ENCODE measurements at places on chromosomes 12 and 14.

DNA sequence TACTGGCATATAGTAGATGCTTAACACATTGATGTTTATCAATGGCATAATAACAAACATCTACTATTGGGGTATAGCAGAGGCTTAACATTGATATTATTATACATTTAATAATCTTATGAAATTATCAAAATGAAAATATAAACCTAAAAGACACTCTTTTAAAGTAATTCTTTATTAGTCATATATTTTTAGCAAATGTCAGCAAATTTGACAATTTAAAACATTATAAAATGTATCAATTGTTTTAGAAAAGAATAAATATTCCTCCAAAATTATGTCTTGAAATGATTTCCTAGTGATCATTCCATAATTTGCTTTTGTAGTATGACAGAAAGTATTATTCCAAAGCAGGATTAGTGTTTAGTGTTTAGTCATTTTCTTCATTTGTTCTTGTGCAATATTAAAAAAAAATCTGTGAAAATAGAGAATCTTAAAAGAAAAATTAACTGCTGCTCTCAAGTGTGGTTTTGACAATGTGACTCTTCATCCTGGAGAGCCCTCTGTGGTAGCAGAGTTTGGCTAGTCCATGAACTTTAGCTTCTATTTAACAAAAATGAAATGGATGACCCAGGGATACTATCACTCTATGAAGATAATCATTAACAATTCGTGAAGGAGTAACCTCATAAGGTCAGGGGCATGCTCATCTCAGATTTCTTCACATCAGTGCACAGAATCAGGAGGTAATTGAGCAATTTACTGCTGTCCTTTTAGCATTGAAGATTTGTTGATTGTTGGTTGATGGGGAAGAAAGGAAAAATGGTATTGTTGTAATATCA lies 1018.5 kb downstream of the LRFN5 start:
- no peak for DNase-seq

DNA sequence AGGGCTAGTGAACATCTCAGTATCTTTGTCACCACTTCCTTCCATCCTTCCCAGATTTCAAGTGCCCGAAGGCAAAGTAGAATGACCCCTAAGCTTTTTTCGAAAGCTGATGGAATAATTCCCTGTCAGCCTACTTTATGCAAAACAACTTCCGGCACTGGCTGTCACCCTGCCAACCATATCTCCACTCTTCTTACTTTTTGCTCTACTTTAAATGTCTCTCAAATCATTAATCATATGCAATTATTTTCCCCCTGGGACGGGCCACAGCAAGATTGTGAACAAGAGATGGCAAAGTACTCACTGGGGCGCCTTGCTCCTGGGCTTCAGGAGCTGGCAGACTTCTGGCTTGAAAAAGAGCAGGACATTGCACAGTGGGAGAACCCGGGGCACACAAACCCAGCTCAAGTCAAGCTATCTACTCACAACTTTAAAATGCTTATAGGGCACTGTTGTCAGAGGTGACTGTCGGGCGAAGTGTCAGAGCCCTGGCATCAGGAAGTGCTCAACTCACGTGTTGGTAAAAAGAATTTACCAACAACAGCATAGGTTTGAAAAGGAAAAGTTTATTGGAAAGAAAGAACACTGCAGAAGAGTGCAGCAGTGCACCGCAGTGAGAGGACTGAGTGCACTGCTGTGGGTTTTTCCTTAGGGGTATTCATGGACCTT lies 373.5 kb downstream of the PAWR start:
- DNase-seq = no peak

GRCh38 chr14:74510223-74510931 lies 16.8 kb downstream of the ISCA2 start:
- no peak for DNase-seq

GRCh38 chr12:71780237-71780822 lies 25.7 kb downstream of the RAB21 start:
- peak; percentile 53 for DNase-seq

GRCh38 chr14:54377501-54377900 lies 19.3 kb upstream of the CDKN3 start:
- no peak for DNase-seq

DNA sequence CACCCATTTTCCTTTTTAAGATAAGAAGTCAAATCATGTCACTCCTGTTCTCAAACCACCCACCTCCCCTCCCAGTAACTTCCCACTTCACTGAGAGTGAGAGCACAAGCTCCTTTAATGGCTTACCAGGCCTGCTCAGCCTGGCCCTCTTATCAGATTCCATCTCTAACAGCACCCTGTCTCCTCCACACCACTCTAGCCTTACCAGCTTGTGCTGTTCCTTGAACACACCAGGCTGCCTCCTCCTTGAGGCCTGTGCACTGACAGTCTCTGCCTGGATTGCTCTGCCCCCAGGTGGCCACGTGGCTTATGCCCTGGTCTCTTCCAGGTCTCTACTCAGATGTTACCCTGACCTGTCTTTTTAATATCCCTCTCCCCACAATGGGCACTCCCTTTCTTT lies 40.1 kb upstream of the EVL start:
- DNase-seq = peak; percentile 41

GRCh38 chr14:96573473-96574100 lies 71.4 kb downstream of the PAPOLA start:
- DNase-seq = no peak

DNA sequence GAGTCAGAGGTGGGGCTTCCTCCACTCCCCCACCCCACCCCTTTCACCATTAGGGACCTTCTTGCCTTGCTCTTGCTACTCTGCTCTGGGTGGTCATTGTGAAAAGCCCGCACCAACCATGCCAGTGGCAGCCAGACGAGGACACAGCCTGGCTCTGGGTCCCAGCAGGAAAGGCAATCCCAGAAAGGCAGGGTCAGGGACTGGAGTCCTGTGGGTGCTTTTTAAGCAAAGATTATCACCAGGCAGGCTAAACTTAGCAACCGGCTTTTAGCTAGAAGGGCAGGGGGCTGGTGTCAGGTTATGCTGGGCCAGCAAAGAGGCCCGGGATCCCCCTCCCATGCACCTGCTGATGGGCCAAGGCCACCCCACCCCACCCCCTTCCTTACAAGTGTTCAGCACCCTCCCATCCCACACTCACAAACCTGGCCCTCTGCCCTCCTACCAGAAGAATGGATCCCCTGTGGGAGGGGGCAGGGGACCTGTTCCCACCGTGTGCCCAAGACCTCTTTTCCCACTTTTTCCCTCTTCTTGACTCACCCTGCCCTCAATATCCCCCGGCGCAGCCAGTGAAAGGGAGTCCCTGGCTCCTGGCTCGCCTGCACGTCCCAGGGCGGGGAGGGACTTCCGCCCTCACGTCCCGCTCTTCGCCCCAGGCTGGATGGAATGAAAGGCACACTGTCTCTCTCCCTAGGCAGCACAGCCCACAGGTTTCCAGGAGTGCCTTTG lies 1.2 kb upstream of the GAPDH start:
- peak; percentile 98 for DNase-seq

GRCh38 chr14:75800792-75801191 lies 139.7 kb downstream of the TTLL5 start:
- DNase-seq = no peak

DNA sequence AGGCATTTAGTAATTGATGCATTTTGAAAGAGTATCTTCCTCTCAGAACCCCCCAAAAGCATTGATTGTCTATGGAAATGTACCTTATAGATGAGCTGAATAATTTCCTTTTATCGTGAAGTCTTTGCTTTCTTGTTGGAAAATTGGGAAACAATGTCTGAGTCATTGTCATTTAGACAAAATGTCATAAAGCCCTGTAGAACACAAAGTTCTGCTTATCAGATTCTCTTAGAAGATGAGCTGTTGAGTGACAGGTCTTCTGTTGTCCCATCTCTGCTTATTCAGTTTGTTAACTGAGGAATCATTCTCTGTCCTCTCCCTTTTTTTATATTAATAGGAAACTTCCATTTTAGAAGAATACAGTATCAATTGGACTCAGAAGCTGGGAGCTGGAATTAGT lies 22.9 kb downstream of the MAPKAPK5 start:
- DNase-seq = no peak

DNA sequence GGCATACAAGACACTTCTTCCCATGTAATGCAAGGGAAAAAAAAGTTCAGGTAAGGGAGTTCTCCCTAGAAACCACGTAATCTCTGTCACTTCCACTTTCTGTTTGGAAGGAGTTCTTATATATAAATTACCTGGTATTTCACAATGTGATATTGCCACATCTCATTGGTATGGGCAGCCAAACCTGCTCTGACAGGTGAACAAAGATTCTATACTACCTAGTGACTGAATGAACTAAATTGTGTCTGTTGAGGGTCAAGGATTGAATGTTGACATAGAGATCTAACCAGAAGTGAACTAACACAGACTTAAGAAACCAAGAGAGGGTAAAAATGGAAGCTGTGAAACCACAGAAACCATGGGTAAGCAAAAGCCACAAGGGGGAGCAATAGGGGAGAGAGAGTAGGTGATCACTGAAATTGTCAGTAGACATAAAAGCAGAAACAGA lies 161.3 kb downstream of the RPL10L start:
- DNase-seq = peak; percentile 5

DNA sequence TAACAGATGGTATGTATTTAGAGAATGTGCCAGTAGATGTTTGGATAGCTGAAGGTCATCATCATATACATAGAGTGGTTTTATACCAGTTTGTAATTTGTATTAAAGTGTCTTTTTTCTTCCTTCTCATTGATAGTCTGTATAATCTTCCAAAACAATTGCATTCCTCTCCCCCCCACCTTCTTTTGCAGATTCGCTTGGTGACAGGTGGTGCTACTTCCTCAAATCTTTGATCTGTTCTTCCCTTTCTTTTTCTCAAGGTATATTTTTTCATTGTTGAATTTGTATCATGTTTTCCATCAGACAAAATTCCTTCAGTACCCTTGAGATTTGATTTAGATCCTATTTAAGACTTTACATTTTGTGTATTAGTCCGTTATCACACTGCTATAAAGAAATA lies 15.0 kb downstream of the TBC1D15 start:
- no peak for DNase-seq

DNA sequence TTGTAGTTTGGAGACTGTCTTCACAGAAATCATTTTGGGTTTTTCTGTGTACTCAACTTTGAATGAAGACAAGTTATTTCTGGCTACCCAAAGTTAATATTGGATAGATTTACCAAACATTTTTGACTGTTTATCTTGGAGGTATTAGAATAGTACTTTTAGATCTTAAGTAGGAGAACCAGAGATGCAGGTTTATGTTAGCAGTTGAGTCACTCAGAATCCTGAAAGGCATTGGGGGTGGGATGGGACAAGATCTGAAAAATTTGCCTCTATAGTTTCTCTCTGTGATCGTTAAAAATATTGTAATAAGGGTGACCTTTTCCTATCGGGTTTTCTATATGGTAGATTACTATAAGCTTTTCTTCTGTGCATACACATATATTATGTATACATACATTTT lies 112.3 kb downstream of the TTC6 start:
- DNase-seq = no peak

DNA sequence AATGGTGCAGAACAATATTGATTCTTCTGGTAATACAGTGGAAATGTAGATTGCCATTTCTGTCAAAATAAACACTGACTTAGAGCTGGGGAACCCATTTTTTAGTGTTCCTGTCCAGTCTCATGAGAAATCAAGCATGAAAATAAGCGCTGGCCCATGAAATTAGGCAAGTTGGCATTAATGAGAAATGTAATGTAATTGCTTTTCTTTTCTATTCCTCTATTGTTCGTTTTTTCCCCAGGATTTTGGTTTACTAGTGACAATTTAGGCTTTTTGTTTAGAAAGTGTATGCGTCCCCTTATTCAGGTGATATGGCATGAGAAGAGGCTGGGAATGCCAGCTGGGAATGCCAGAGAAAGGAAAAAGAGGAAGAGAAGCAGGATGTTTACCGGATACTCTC lies 64.4 kb upstream of the KICS2 start:
- no peak for DNase-seq

- DNase-seq = no peak
Measured at GRCh38 chr12:14393751-14394150, 28.3 kb downstream of the ATF7IP start.

DNA sequence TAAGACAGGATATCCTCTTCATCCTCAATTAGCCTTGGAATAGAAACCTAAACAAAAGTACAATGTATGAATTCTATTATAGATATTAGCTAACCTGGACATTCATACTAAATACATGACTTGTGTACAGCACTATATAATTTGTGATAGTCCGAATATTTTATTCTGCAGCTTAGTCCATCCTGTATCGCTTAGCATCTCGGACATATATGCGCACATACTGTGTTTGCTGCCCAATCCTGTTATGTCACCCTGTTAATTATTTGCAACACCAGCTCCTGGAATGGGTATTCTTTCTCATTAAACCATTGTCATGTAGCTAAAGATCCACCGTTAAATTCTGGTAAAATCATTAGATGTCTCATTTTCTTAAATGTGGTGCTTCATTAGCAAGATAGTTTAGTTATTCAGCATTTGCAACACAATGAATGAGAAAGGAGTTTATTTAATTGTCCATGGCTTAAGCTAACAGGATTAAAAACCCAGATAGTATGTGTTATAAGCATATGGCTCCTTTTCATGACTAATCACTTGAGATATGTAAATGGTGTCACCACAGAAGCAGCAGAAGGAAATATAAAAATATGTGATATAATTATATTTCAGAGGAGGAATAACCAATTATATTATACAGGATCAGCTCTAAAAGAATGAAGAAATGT lies 156.0 kb upstream of the ARHGAP5 start:
- DNase-seq = peak; percentile 74

DNA sequence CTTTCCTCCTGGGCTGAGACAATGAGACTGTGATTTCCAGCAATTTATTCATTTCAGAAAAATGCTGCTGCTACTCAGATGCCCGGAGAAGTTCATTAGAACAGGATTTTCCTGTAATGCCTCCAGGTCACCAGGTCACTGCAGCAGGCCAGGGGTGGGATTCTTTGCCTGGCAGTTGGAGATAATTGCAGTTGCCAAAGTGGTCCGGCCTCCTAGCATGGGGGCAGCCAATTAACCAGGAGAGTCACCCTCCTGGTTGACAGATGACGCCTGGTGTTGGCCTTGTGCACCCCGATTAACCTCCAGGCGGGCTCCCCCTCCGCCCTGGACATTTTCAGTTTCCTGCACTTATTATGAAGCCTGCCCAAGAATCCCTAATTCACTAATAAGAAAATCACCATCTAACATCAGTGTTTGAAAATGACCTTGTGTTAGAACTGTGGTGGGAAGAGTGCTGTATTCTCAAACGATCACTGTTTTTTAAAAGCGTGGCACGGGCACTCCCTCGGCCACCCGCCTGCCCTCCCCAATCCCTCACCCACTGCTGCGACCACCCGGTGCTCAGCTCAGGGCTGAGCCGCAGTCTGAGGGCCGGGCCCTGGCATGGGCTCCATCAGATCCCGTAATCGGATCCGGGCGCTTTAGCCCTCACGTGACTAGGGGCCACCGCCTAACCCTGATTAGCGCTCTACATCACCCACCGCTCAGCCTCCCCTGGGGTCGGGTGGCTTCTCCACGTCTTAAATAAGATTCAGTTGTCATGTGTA lies 12.9 kb downstream of the RIMBP2 start:
- no peak for DNase-seq

GRCh38 chr14:68853749-68854148 lies 60.9 kb upstream of the ZFP36L1 start:
- no peak for DNase-seq

DNA sequence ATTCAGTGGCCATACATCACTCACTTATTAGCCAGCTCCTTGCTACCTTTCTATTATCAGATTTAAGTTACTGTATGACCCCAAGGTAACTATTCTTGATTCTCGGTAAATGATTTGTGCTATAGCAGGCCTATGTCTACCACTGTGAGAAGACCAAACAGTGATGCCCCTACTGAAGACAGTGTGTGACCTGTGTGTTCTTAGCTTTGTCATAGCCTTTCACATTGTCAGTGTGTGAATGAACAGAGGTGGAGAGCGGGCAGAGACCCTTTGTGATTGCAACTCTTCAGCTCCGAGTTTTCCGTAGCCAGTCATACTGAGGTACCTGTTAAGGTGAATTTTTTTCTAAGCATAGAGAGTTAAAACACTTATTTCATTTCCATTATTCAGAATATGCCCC lies 294.0 kb downstream of the LRFN5 start:
- DNase-seq = peak; percentile 65
